ENCODE measurements at places on chromosomes 1 and 21. TPM values are rescaled to one million over a fixed set of nuclear protein-coding genes. Genes with fewer than 3 reads are reported as not detected.

GRCh38 chr1:155004352-155005075 lies 1.9 kb downstream of the ZBTB7B start:
- no peak for DNase-seq

- DNase-seq: no peak
Observed at GRCh38 chr1:178311164-178311563, 185.6 kb downstream of the CLEC20A start.

DNA sequence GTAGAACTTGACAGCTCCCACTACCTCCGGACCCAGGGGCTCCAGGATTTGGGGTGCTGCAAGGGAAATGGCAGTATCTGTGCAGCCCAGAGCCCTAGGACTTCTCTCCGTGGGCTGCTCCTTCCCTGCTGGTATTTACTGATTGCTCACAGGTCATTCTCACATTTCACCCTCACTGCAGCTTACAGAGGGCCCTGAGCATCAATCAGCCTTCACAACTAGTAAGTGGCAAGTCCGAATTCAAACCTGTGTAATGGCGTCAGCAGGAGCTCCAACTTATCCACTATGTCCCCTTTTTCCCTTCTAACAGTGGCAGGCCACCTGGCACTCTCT lies 32.4 kb downstream of the PIK3C2B start:
- DNase-seq: no peak

GRCh38 chr1:6955357-6956094 lies 170.3 kb downstream of the CAMTA1 start:
- no peak for DNase-seq

DNA sequence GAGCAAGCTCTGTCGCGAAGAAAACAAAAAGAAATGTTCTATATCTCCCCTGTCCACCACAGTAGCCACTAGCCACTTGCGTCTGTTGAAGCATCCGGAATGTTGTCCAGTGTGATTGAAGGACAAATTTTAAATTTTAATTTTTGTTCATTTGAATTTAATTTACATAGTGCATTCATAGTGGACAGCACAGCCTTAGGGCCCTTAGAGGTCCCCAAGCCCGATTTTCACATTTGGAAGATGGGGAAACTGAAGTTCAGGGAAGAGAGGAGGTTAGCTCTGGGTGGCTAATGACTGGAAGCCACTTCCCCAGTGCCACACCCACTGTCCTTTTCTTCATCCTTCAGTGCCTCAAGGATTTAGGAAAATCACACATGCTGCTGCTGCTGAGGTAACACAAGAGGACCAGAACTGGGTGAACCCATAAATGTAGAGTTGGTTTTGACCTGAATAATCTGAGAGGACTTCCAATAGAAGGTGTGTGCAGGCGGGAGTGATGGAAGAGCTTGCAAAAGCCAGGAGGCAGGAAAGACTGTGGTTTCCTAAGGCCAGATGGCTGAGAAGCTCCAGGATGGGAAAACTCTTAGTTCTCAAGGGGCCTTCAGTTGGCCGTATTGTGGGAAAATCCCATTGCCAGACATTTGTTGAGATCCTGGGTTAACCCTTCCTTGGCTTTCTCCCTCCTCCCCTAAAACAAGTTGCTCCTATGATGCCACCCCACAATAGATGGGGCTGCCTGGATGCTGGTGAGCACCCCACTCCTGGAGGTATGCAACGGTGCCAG lies 49.5 kb downstream of the TRIM11 start:
- DNase-seq: no peak

GRCh38 chr1:240883490-240883889 lies 271.5 kb upstream of the GREM2 start:
- DNase-seq: no peak

- no peak for DNase-seq
Observed at GRCh38 chr1:168218658-168219057, 7.1 kb upstream of the SFT2D2 start.

GRCh38 chr21:38490411-38491020 lies 7.8 kb downstream of the ERG start:
- no peak for DNase-seq

GRCh38 chr1:179816196-179816960 lies 61.2 kb downstream of the TOR1AIP2 start:
- no peak for DNase-seq

DNA sequence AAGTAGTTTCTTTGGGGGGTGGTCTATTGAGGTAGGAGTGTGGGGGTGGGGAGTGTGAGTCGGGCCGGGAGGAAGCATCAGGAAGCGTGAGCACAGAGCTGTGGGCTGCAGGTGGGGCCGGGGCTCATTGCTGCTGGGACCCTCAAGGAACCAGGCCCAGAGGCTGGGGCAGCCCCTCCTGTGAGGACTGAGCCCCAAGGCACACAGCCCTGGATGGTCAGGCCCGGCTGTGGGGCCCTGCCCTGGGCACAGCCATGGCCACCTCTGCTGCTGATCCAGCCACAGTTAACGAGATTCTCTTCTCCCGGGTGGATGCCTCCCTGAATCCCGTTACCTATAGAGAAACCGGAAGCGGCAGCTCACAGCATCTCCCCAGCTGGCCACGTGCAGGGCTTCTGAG lies 22.9 kb upstream of the SUMO3 start:
- DNase-seq: no peak

GRCh38 chr21:46082963-46083790 lies 14.7 kb upstream of the COL6A2 start:
- DNase-seq: no peak

GRCh38 chr1:190277107-190277506 lies 200.6 kb downstream of the BRINP3 start:
- DNase-seq: no peak

GRCh38 chr21:43353282-43354025 lies 73.5 kb downstream of the SIK1 start:
- DNase-seq: no peak

The ATG4C gene
- total RNA-seq: 5.3 TPM

The CD48 gene
- 386 TPM for total RNA-seq

The RNF186 gene
- not detected for total RNA-seq

The SPAG17 gene
- not detected for total RNA-seq

The WDR64 gene
- 0.35 TPM for total RNA-seq

The DOCK7 gene
- total RNA-seq: 8.8 TPM

The SHISAL2A gene
- total RNA-seq: 41.9 TPM

The TENT5C gene
- 173 TPM for total RNA-seq
